ENCODE measurements at places on chromosomes 1 and 21.

DNA sequence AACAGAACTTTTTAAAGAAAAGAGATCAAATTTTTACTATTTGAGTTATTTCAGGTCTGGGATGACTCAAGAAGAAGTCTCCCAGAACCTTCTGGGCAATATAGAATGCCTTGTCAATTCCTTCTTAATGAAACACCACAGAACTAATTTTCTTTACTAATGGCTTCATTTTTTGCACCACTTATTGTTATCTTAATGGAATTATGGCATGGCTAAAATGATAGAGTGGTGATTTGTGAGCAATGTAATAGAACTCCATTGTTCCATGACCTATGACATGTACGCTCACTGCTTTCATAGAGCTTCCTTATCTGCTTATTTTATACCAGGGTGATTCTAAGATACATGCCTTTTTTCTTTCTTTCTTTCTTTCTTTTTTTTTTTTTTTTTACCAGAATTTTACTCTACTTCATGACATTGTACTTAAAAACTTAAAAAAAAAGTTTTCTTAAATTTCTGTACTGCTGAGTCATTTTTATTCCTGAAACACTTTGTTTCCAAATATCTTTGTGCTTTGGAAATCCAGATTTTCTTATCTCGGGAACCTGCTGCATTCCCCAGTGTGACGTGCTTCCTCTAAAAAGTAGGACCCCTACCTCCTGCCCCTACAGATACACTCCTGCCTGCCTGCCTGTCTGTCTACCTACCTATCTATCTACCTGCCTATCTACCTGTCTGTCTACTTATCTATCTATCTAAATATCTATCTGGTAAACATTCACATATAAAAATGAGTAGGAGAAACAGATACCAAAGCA, 284.9 kb downstream of the PBX1 start:
- no peak for DNase-seq

GRCh38 chr1:201795066-201795465, 33.9 kb upstream of the IPO9 start:
- DNase-seq: peak; percentile 6

GRCh38 chr1:58047265-58047858, 499.2 kb downstream of the OMA1 start:
- no peak for DNase-seq

DNA sequence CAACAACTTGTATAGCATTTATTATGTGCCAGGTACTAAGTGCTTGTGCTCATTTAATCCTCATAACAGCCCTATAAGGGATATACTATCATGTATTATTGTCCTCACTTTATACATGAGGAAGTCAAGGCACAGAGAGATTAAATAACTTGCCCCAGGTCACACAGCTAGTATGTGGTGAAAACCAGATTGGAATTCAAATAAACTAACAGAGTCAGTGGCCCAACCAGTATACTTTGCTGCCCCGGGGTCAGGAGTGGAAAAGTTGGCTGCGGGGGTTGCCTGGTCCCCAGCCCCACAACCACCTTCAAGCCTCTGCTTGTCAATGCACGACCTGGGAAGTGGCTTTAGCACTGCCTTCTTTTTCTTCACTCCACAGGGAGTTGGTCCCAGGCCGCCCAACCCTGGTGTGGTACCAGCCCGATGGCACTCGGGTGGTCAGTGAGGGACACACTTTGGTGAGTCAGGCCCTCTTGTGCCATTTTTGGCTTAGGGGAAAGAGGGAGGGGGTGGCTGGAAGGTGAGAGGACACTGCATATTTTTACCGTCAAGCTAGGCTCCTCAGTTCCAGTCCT, 2.5 kb downstream of the ADAM15 start:
- DNase-seq: no peak

- DNase-seq: no peak
These were observed 6.7 kb downstream of the ECE1 start for GRCh38 chr1:21283524-21283923.

GRCh38 chr1:1033731-1034438, 14.0 kb downstream of the AGRN start:
- DNase-seq: no peak

DNA sequence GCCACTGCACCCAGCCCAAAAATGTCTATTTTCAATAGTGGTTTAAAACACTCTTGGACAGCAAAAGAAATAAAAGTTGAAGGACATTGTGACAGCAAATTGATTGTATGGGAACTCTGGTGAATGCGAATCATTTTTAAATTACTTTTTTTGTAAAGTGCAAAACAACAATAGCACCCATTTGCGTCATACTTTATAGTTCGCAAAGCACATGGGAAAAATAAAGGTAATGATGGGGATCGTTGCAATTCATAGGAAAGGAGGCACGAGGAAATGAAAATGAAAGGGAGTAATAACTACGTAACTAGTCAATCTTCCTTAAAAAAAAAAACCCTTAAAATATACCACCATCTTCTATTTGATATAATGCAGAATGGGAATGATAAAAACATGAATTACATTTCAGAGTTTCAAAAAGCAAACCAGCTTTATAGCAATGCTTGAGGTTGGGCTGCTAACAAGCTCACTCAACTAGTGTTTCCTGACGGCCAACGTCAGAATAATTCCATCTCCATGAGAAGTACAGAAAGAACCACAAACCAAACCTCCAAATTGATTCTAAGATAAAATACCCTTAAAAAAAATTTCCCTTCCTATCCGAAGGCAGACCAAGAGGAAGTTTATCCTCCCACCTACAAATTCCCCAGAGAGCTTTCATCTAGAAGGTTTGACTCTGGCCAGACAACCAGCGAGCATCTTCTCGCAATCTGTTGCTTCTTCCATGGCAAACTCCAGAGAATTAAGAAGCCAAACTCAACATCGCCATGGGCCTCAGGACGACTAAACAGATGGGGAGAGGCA, at the start of gene EDARADD:
Gene EDARADD, plus strand, starts transcription at position 606 of the 801 bp plus-strand sequence. Its CDS starts 159 bp downstream, at position 765.
- DNase-seq: no peak

- DNase-seq: no peak
These were observed 678 bp downstream of the MCM3AP start for GRCh38 chr21:46284733-46285132.

DNA sequence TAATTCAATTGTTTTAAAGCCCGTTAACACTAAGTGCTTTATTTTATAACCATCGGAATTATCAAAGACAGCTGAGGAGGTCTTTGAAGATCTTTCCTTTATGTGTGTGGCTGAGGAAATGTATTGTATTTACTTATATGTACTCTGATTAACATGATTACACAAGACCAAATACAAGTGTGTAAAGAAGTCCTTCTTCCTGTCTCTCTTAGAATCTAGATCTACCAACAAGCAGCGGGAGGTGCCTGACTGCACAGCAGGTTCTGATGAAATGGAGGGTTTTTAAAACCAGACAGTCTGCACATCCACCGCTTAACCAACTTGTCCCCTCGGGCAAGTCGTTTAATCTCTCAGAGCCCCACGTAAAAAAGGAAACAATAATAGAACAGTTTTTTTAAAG, 240.5 kb upstream of the MAP1LC3C start:
- no peak for DNase-seq

- DNase-seq: no peak
These were observed 6.8 kb downstream of the KCNC4 start for GRCh38 chr1:110216844-110217444.

DNA sequence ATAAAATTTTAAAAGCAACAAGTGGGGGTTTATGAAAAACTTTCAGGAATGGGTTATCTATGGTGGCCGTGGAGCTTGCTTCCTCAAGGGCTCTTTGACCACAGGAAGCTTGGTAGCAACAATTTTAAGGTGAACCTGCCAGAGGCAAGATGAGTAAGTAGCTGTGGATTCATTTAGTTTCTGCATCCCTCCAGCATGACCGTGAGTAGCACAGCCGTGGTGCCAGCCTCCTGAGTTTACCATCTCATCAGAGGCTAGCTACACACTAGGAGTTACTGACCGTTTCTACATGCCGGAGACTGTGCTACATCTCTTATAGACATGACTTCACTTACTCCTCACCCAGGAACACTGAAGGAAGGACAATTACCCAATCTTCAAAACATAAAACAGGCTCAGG, 30.1 kb upstream of the PLEKHG5 start:
- DNase-seq: no peak

DNA sequence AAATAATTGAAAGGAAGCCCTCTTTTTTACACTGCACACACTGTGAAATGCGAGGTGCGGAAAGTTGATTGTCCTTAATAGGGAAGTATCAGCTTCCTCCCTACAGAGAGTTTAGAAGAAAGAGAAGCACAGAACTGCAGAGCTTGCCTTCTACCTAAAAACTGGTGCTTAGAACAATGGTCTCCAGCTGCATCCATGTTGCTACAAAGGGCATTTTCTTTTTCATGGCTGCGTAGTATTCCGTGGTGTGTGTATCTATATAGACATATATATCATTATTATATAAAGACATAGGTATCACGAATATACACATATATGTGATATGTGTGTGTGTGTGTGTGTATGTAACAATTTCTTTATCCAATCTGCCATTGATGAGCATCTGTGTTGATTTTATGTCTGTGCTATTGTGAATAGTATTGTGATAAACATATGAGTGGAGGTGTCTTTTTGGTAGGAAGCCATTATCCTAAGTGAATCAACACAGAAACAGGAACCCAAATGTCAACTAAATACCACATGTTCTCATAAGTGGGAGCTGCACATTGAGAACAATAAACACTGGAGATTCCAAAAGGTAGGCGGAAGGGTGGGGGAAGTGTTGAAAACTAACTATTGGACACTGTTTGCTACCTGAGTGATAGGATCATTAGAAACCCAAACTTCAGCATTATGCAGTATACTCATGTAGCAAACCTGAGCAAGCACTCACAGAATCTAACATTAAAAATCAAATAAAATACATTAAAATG, 290.0 kb upstream of the RUNX1 start:
- DNase-seq: no peak

- DNase-seq: no peak
These were observed 73.4 kb upstream of the SERTAD4 start for GRCh38 chr1:210159211-210159610.

GRCh38 chr1:99737016-99737415, 29.4 kb downstream of the FRRS1 start:
- peak; percentile 33 for DNase-seq

- peak; percentile 25 for DNase-seq
These were observed 360.6 kb upstream of the USP24 start for GRCh38 chr1:55575571-55576279.

DNA sequence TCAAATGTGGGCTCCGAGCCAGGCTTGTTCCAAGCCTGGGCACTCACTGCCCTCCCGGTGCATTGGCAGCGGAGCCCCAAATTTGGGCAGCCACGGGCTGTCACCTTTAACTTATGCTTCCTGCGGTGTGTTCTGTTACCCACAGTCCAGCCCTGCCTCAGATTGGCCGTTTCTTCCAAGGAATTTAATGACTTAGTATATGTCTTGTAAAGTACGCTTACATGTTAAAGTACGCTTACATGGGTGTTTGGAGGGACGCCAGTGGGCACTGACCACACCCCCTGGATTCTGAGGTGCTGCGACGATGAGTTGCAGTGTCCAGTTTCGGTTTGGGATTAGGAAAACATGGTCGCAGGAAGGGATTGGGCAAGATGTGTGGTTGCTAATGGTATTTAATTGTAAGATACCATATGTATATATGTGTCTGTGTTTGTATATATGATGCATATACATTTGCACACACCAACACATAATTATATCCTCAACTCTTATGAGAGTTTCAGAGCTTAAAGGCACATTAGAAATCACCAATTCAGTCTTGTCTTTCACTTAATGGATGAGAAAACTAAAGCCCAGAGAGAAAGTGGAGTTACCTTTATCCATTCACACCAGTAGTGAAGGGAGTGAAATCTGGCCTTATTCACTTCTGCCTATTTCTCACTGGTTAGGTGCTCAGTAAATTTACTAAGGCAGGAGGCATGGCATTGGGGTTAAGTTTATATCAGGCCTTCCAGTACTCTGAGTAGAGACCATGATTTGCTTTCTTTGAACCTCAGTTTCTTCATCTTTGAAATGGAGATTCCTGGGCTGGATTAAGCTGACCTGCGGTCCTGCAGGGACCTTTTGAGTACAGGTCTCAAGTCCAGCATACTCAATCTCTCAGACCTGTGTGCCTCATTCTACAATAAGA, 1.0 kb downstream of the SMYD2 start:
- DNase-seq: peak; percentile 40

DNA sequence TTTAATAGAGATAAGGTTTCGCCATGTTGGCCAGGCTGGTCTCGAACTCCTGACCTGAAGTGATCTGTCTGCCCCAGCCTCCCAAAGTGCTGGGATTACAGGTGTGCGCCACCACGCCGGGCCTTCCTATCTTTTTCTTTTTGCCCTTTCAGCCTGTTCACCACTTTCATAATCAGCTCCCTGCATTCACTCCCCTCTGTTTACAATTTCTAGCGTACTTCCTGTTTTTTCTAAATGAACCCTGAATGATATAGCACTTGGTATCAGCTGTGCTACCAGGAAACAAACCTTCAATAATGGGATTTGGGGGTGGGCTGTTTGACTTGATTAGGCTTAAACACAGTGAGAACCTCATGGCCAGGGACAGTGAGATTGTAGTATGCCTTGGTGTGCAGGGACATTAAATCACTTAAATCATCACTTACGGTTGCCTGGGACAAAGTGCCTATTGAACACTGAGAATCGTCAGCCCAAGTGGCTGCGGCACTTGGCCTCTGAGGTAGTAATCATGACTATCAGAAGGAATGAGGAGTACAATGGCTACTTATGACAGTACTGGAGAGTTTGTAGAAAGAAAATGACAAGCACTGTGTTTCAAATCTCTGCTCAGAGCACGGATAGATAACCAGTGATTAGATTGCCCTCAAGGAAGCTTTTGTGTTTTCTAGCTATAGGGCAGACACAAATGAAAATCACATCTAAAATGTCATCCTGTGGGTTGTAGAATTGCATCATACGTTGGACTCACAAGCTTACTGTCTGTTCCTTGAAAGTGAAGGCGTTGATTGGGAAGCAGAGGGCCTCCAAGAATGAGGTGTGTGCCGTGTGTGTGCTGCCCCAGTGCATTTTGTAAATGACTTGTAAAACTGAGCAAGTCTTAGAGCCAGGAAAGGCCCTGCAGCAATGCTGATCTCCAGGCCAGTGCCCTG, 661.8 kb downstream of the MATN1 start:
- no peak for DNase-seq

DNA sequence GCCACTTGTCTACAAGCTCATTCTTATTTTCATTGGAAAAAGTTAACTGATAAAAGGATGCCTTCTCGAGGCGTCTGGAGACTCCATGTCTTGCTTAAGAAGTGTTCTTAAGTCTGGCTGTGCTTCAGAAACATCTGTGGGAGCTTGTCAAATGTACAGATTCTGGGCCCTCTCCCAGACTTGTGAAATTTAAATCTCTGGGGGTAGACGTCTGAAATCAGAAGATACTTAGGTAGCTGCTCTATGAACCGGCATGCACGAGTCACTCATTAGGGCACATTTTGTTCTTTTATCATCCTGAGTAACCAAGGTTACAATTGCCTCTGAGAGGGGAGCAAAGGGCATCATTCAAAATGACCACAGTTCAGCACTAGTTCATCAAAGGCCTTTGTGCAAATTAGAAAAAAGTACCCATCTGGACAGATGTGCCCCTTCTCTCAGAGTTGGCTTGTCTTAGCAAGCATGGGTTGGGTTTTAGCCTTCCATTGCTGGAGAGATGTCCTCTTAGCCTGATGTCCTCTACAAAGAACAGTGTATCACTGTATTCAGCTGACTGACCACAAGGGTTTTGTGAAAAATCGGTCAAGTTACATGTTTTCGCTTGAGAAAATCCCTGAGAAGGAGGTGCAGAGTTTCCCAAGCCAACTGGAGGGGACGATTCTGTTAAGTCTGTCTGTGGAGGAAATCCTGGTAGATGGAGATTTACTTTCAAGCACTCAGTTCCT, 156.9 kb downstream of the ASTN1 start:
- no peak for DNase-seq

GRCh38 chr1:179081687-179082332, at the start of gene TOR3A:
Gene TOR3A (plus strand): TSS chr1:179082070. CDS start chr1:179082129, 59 bp downstream.
- DNase-seq: peak; percentile 87
